ENCODE measurements at places on chromosomes 2 and 18.

DNA sequence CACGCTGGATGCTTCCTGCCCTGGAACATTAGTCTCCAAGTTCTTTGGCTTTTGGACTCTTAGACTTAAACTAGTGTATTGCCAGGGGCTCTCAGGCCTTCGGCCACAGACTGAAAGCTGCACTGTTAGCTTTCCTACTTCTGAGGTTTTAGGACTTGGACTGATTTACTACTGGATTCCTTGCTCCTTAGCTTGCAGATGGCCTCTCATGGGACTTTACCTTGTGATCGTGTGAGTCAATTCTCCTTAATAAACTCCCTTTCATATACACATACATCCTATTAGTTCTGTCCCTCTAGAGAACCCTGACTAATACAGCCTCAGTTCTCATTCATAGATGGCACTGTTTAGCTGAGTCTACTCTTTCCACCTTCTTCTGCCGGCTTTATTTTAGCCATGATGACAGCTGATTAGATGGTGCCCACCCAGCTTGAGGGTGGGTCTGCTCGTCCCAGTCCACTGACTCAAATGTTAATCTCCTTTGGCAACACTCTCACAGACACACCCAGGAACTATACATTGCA is 389.1 kb downstream of the NYAP2 start:
- no peak overlapping the region for H3K27ac ChIP-seq
- no peaks in the 10 kb centered on the region for H3K4me1 ChIP-seq
- no peaks in the 10 kb centered on the region for H3K36me3 ChIP-seq
- H3K27me3 ChIP-seq, result no peaks in the 10 kb centered on the region
- no peak overlapping the region for H3K4me3 ChIP-seq

DNA sequence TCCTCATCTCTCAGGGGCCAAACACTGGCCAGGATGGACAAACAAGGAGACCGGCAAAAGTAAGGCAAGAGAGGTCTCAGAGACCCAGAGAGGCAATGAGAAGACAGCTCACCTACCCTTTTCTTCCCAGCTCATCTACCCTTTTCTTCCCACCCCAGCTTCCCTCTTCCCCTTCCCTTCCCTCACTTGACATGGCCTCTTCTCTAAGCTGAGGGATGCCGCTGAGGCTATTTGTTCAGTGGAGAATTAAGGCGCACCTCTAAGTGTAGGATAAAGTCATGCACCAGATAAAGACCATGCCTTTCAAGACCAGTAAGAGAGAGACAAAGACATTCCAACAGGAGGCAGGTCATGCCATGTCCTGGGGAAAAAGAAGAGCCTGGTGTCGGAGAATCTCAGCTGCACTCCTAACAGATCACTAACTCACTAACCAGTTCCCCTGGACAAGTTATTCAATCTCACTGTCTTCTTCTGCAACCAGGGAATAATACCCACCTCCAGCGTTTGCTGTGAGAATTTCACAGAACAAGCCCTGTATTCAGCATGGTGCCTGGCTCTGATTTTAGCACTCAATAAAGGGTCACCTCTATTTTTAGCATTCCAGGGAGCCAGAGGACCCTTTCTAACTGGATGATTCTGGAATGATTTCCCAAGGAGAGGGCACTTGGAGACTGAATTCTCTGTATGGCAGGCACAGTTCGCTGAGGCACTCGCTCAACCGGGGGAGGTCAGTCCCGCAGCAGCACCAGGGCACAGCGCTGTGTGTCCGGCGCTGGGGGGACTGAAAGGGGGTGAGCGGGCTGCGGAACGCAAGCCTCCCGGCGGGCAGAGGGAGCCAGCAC is 3.0 kb upstream of the FOSL2 start:
- DNase-seq, result peak; percentile 50
- H3K4me3 ChIP-seq, result peak overlapping the region; percentile 54
- peaks cover 20% of the 10 kb centered on the region for H3K4me1 ChIP-seq
- peak overlapping the region; percentile 98 for H3K27ac ChIP-seq
- no peaks in the 10 kb centered on the region for H3K36me3 ChIP-seq

DNA sequence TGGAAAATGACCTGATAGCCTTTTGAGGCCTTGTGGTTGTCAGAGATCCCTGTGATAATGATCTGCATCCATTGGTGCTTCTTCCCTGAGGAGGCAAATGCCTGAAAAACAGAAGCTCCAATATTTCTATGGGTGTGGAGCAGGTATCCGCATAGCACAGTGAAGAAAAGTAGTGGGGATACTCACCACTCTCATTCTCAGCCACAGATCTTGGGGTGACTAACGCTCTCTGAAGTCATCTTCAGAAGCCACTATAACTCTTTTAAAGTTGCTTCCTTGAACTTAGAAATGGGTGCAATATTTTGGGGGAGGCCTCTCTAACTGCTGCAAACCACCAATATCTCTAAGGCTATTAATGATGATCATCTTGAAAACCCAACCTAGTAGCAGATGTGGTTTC is 46.2 kb downstream of the ARHGAP15 start:
- no peak overlapping the region for H3K27ac ChIP-seq
- no peak for DNase-seq
- H3K27me3 ChIP-seq, result no peaks in the 10 kb centered on the region
- no peak overlapping the region for H3K4me3 ChIP-seq
- H3K4me1 ChIP-seq, result no peaks in the 10 kb centered on the region

DNA sequence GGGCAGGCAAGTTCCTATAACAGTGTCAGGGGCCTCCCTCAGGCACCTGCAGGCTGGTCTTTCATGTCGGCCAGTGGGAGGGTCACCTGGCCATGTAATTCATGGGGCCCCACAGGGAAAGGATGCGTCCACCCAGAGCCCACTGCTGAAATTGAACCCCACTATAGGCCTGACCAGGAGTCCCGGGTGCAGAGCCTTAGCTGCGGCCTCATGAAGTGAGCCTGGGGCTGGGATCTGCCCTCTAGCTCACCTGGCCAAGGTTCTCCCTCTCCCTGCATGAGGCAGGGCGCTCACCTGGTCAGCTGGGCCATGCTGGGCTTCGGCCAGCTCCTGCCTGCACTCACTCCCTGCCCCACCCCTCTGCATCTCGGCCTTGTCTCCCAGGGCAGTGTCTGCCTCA is 41.1 kb downstream of the C1QL2 start:
- DNase-seq, result no peak
- no peaks in the 10 kb centered on the region for H3K4me1 ChIP-seq
- no peak overlapping the region for H3K4me3 ChIP-seq
- H3K36me3 ChIP-seq, result no peaks in the 10 kb centered on the region
- H3K27me3 ChIP-seq, result no peaks in the 10 kb centered on the region

DNA sequence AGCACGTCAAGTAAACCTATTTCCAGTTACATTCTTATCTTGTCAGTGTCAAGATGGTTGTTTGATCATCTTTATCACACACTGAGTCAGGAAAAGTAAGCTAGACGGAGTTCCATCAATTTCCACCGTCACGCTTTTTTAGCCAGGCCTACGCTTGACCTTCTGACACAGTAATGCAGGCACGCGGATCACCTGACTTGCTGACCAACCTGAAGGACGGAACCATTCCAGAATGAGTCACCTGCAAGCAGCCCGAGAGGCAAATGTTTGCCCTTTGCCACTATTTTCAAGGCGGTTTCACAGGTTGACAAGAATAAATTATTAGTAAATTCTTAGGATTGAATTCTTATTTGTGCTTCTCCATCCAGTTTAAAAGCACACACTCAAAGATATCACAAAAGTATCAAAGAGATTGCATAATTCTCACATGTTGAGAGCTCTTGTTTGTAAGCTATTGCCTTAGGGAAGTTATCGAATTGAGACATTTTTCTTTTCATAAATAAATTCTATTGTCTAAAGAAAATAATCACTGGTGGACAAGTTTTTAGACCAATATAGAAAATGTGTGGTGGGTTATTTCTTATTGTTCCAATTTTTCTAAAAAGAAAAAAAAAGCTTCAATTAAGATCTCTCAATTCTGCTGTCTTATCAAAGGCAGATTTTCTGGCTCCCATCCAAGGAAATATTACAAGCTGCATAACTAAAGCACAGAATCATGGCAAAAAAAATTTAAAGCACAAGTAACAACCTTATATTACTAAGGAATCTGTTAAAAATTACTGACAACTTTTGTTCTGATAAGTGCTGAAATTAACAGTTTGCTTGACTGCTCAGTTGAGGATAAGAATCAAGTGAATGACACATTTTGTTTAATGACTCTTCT is 31.9 kb downstream of the UXS1 start:
- H3K4me1 ChIP-seq, result peaks cover 21% of the 10 kb centered on the region
- peaks cover 4% of the 10 kb centered on the region for H3K36me3 ChIP-seq
- no peaks in the 10 kb centered on the region for H3K27me3 ChIP-seq

GRCh38 chr2:191115804-191116203 is 35.0 kb downstream of the STAT4 start:
- DNase-seq, result no peak
- H3K4me3 ChIP-seq, result no peak overlapping the region
- no peaks in the 10 kb centered on the region for H3K4me1 ChIP-seq
- no peaks in the 10 kb centered on the region for H3K36me3 ChIP-seq
- no peaks in the 10 kb centered on the region for H3K27me3 ChIP-seq

- no peaks in the 10 kb centered on the region for H3K4me1 ChIP-seq
- no peak for DNase-seq
- no peaks in the 10 kb centered on the region for H3K36me3 ChIP-seq
- H3K4me3 ChIP-seq, result no peak overlapping the region
Measured at GRCh38 chr2:180411661-180412060, 404.6 kb upstream of the CWC22 start.

GRCh38 chr2:102117472-102117858 is 25.1 kb upstream of the IL1R1 start:
- H3K36me3 ChIP-seq, result no peaks in the 10 kb centered on the region
- H3K4me3 ChIP-seq, result no peak overlapping the region
- H3K27me3 ChIP-seq, result no peaks in the 10 kb centered on the region

- DNase-seq, result no peak
- no peaks in the 10 kb centered on the region for H3K27me3 ChIP-seq
- H3K4me1 ChIP-seq, result no peaks in the 10 kb centered on the region
- no peaks in the 10 kb centered on the region for H3K36me3 ChIP-seq
Measured at GRCh38 chr18:56374007-56374655, 264.3 kb downstream of the TXNL1 start.

- H3K4me3 ChIP-seq, result no peak overlapping the region
- H3K36me3 ChIP-seq, result no peaks in the 10 kb centered on the region
- no peaks in the 10 kb centered on the region for H3K27me3 ChIP-seq
- no peak for DNase-seq
- H3K27ac ChIP-seq, result no peak overlapping the region
Measured at GRCh38 chr18:33156906-33157470, 283.5 kb downstream of the CCDC178 start.

DNA sequence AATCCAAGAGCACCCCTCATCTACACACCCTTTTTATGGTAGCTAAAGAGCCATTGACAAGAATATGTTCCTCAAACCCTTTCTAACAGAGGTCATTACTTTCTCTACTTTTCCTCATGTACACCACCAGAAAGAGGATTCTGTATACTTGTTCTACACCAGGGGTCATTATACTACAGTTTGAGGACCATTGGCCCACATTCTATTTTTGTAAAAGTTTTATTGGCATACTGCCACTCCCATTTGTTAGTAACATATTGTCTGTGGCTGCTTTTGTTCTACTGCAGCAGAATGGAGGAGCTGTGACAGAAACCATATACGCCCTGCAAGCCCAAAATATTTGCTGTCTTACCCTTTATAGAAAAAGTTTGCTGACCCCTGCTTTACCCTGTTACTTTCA is 14.3 kb downstream of the HTR2B start:
- no peak overlapping the region for H3K27ac ChIP-seq
- DNase-seq, result no peak
- no peaks in the 10 kb centered on the region for H3K4me1 ChIP-seq
- no peaks in the 10 kb centered on the region for H3K27me3 ChIP-seq

GRCh38 chr18:79531386-79531785 is 135.7 kb downstream of the NFATC1 start:
- H3K27ac ChIP-seq, result no peak overlapping the region
- no peak for DNase-seq
- no peaks in the 10 kb centered on the region for H3K4me1 ChIP-seq
- H3K4me3 ChIP-seq, result no peak overlapping the region
- H3K36me3 ChIP-seq, result no peaks in the 10 kb centered on the region

- no peak overlapping the region for H3K4me3 ChIP-seq
- no peak overlapping the region for H3K27ac ChIP-seq
- H3K27me3 ChIP-seq, result no peaks in the 10 kb centered on the region
- H3K4me1 ChIP-seq, result no peaks in the 10 kb centered on the region
Measured at GRCh38 chr2:187369471-187369870, 78.6 kb downstream of the CALCRL start.

DNA sequence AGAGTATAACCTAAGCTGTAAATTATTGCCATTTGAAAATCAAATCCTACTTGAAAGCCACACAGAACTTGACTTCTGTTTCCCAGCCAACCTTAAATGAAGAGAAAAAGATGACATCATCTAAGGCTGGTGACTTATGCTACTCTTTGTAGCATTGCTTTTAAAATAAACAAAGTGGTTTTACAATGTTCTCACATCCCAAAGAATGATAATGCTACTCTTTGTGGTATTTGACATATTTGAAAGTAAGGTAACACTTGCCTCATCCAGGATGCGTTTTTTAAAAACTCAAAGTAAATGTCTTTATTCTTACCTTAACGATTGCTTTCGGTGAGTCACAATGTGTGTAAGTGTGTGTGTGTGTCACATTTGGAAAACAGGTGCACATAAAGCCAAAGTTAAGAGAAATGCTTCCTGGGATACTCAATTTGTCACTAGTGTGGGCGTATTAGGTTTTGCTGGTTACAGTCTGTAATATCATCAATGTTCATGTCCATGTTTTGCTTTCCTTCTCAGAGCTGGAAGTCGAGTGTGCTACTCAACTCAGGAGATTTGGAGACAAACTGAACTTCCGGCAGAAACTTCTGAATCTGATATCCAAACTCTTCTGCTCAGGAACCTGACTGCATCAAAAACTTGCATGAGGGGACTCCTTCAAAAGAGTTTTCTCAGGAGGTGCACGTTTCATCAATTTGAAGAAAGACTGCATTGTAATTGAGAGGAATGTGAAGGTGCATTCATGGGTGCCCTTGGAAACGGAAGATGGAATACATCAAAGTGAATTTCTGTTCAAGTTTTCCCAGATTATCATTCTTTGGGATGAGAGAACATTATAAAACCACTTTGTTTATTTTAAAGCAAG is 2.6 kb downstream of the PMAIP1 start:
- no peak for DNase-seq
- peaks cover 5% of the 10 kb centered on the region for H3K4me1 ChIP-seq
- H3K27me3 ChIP-seq, result peaks cover 3% of the 10 kb centered on the region
- H3K27ac ChIP-seq, result no peak overlapping the region

DNA sequence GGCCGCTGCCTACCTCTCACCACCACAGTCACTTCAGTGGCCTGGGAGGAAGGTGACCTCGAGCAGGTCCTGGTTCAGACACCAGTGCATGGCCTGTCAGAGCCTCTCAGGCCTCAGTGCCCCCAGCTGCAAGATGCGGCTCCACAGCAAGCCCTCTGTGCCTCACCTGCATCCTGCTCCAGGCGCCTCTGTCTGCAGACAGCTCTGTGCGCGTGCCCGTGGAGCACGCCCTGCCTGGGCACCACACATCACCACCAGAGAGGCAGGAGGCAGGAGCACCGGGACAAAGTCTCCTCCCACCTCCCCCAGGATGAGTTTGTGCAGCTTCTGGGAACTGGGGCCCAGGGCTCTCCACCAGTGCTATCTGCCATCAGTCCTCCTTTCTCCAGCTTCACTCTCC is 98.7 kb downstream of the TFCP2L1 start:
- no peaks in the 10 kb centered on the region for H3K36me3 ChIP-seq
- H3K4me3 ChIP-seq, result no peak overlapping the region
- H3K27ac ChIP-seq, result no peak overlapping the region

GRCh38 chr2:217326238-217327022 is 466.6 kb upstream of the TNP1 start:
- peaks cover 8% of the 10 kb centered on the region for H3K4me1 ChIP-seq
- H3K4me3 ChIP-seq, result no peak overlapping the region
- peak overlapping the region; percentile 15 for H3K27ac ChIP-seq
- no peaks in the 10 kb centered on the region for H3K36me3 ChIP-seq
- DNase-seq, result peak; percentile 81

- H3K4me1 ChIP-seq, result peaks cover 3% of the 10 kb centered on the region
- DNase-seq, result no peak
- H3K4me3 ChIP-seq, result no peak overlapping the region
- H3K27me3 ChIP-seq, result no peaks in the 10 kb centered on the region
- H3K36me3 ChIP-seq, result no peaks in the 10 kb centered on the region
- no peak overlapping the region for H3K27ac ChIP-seq
Measured at GRCh38 chr2:129092956-129093355, 774.3 kb upstream of the HS6ST1 start.
